Activated T-cell treated with anti-CD3 and anti-CD28 coated beads, Interleukin-2, amount 50 U/mL, for 24 hours (primary cell): ENCODE measurements at places on chromosomes 4 and X.

GRCh38 chr4:147814376-147814775 lies 82.5 kb downstream of the ARHGAP10 start:
- DNase-seq: no peak

- DNase-seq: no peak
These were observed 2.3 kb upstream of the METTL14 start for GRCh38 chr4:118682928-118683327.

DNA sequence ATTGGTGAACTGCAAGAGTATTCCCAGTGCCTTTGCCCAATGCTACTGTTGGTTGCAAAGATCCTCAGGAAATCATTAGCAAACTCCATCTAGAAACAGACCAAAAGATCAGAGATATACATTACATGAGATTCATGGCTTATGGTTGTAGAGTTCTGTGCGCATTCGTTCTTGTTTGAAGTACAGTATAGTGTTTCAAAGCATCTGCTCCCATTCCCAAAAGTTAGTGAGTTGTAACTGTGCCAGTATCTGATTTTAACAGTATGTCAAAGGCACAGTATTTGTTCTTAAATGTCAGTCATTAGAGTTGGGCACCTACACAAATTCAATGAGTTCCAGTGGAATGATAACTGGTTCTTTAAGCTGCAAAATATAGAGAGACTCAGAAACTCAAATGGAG lies 314.7 kb upstream of the ATOH1 start:
- DNase-seq: no peak

DNA sequence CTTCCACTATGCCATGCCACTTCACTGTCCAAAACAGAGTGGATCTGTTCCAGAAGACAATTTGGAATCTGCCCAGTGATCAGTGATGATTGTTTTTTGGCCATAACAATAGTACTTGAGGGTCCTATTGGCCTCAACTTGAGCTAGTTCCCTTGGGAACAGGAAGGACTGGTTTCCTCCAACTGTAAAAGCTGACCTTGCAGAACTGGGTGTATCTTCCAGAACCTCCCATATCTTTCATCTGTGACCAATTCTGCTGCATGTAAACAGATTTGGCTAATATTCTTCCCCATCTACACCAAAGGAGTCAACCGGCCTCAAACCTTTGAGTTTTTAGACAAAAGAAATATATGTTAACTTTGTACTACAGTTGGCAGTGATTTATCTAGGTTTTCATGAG lies 165.1 kb upstream of the TRPC5 start:
- DNase-seq: no peak

GRCh38 chr4:189001283-189001970 lies 862.2 kb downstream of the TRIML1 start:
- no peak for DNase-seq

- no peak for DNase-seq
These were observed 469 bp upstream of the GPR78 start for GRCh38 chr4:8579526-8580320.

DNA sequence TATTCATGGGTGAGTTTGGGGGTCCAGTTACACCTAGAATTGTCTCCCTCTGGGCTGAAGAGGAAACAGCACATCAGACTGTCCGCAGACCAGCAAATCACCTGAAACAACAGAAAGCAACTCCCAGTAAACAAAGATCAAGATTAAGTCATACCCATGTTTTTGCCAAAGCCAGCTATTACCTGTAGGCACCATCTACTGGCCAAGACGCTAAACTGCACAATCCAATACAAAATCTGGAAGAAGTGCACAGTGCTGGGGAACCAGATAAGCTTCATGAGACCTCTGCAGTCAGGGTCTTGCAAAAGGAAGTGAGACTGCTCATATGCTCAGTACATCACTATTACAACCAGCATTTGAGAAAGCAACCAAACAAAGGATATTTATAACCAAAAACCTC lies 157.5 kb upstream of the ITM2A start:
- DNase-seq: no peak

DNA sequence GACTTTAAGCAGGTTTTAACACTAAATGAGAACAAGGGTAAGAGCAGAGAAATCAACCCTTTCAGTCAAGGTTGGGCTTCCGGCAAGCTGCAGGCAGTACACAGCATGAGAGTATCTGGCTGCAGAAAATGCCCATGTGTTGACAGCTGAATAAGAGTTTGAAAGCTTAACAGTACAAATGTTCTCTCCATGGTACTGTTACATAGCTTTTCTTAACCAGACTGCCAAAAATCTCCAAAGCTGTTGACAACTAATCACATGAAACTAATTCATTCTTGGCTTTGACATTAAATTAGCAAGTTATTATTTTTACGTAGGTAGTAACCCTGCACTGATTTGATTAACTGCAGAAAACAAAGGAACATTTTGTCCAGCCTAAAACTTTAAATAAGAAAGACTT lies 153.5 kb downstream of the SLC10A7 start:
- no peak for DNase-seq

- no peak for DNase-seq
These were observed 84.2 kb downstream of the HPRT1 start for GRCh38 chrX:134544135-134544512.

DNA sequence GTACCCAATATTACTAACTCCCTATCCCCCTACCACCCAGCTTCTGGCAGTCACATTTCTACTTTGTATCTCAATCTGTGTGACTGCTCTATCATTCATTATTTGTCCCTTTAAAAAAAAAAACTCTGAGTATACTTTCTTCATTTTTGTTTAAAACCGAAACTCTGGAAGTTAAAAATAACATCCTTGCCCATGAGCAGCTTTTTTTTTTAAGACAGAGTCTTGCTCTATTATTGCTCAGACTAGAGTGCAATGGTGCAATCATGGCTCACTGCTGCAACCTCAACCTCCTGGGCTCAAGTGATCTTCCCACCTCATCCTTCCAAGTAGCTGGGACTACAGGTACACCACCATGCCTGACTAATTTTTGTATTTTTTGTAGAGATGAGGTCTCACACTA lies 15.8 kb downstream of the UBE2K start:
- DNase-seq: no peak

GRCh38 chrX:12814420-12814819 lies 23.2 kb downstream of the PRPS2 start:
- no peak for DNase-seq

- DNase-seq: no peak
These were observed 913.3 kb downstream of the PDHA2 start for GRCh38 chr4:96753216-96753615.

- DNase-seq: no peak
These were observed 24.6 kb upstream of the PDLIM3 start for GRCh38 chr4:185559915-185560281.

DNA sequence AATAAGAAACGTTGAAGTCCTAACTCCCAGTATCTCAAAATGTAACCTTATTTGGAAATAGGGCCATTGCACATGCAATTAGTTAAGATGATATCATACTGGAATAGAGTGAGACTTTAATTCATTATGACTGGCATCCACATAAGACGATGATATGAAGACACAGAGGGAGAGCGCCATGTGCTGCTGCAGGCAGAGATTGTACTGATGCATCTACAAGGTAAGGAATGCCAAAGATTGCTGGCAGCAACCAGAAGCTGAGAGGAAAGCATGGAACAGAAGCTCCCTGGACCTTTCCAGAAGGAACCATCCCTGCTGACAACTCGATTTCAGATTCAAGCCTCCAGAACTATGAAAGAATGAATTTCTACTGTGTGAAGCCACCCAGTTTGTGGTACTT lies 697.0 kb upstream of the INTU start:
- no peak for DNase-seq

DNA sequence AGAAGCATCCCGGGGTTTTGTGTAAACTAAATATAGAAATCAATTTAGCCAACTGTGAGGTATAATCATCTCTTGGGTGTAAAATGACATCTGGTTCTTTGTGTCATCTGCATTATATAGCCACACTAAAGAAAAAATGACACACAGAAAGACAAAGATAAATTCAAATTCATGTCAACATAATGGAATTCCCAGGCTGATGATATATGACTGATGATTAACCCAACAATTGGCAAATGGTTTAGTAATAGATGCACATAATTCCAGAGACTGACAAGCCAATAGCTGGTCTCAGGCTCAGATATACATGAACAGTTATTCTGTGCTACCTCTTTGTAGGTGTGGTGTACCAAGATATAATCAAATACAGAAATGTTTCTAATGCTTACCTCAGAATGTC lies 375.4 kb upstream of the PITX2 start:
- DNase-seq: no peak

GRCh38 chrX:39477762-39478120 lies 620.0 kb downstream of the BCOR start:
- DNase-seq: peak; percentile 36

DNA sequence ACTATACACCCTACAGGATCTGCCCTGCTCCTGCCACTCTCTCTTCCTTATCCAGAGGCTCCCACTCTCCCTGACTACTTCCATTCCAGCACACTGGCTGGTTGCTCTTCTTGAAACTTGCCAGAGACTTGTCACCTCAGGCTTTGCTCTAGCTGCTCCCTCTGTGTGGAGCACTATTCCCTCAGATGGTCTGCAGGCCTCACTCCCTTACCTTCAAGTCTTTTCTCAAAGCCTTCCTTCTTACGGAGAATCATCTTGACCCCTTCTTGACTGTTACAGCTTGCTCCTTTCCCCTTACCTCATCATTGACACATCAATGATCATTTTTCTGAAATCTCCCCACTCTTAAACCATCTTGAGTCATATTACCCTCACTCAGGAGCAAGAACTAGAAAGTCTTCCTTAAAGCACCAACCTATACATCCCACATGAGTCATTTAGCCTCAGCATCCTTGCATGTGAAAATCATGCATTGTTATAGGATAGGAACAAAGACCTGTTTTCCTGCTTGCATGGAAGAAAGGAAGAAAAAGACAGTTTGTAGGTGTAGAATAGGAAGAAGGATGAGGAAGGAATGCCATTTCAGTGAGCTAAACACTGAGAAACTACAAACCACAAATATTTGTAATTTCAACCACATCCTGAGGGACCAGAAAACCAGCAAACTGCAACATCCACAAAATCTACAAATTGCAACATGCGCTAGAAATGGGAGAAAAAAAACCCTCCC lies 55.7 kb downstream of the ANTXR2 start:
- DNase-seq: no peak

- no peak for DNase-seq
These were observed 686 bp downstream of the MTHFD2L start for GRCh38 chr4:74158466-74159142.

GRCh38 chrX:19879181-19879580 lies 8.2 kb downstream of the SH3KBP1 start:
- DNase-seq: no peak

DNA sequence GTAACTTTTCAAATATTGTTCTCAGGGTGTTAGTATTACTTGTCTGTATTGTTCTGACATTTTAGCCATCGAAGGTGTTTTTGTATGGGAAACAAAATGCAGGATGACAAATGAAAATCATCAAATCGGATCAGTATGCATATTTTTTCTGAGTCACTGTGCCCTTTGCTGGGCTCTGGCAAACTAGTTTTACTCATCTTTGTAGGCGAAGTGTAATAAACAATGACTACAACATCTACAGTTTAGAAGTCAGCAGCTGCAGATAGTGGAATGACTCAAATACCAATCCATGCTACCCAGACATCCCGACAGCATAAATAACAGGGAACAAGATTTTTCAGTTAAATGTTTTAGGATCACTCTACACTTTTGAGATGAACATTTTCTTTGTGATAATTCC lies 557.3 kb upstream of the TENM3 start:
- no peak for DNase-seq

DNA sequence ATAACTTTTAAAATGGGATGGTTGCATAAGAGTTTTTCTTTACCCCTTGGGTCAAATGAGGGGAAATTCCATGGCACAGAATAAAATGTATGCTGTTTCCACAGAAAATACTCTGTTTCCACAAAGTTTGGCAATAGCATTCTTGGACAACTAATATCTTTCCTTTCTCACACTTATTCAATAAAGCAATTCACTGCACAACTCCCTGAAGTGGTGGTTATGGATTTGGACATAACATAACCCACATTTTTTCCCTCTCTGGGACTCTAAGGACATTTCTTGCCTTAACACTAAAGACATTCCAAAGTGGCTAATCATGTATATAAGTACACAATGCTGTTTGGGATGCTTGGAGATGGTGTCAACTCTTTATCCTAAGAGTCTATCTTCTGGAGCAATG lies 51.7 kb upstream of the GPM6B start:
- DNase-seq: no peak

DNA sequence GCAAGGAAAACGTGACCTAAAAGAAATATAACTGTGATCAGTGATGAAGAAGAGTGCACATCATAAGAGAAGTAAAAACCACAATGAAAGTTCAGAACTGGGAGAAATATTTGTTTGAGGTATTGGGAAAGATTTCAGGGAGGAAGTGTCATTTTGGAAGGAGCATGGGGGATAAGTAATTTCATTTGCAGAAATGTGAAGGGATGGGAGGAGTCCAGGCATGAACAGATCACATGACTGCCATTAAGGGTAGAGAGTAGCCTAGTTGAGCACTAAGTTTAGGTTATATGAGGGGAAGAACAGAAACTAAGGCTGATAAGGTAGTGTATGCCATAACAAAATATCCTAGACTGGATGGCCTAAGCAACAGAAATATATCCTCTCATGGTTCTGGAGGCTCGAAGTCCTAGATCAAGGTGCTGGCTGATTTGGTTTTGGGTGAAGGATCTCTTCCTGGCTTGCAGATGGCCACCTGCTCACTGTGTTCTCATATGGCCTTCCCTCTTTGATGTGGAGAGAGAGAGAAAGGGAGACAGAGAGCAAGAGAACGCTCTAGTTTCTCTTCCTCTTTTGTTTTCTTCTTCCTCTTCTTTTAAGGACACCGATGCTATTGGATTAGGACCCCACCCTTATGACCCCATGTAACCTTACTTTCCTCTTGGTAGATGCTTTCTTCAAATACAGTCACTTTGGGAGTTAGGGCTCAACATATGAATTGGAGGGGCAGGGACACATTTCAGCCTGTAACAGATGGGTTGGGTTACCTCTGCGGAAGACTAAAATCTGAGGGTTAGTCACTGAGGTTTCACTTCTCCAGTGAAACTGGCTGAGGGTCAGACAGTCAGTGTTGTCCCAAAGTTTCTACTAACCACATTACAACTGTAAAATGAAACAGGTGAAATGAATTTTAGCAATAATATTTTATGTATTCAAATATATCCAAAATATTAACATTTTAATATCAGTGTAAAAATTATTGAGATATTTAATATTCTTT lies 77.9 kb downstream of the EGF start:
- no peak for DNase-seq

DNA sequence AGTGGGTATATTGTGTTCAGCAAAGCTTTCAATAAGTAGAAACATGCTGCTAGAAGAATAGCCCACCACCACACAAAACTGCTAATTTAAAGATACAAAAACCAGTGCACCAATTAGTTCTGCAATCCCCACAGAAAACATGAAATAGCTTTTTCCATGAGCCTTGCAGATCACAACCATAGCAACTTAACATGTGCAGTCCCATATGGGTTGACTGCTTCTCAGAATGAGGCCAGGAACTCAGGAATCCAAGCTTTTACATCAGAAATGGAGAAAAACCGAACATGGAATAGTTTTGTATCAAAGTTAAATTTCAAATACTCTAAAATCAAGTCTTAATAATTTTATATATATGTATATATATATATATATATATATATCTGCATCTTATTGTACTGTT lies 66.6 kb upstream of the IQCM start:
- DNase-seq: no peak
